ENCODE measurements at places on chromosomes 1 and 21. TPM values are rescaled to one million over a fixed set of nuclear protein-coding genes. Genes with fewer than 3 reads are reported as not detected.

- no peak for DNase-seq
Measured at GRCh38 chr21:37793660-37794059, 122.6 kb downstream of the KCNJ6 start.

- DNase-seq: peak; percentile 39
Measured at GRCh38 chr1:216119600-216119999, 303.6 kb downstream of the USH2A start.

DNA sequence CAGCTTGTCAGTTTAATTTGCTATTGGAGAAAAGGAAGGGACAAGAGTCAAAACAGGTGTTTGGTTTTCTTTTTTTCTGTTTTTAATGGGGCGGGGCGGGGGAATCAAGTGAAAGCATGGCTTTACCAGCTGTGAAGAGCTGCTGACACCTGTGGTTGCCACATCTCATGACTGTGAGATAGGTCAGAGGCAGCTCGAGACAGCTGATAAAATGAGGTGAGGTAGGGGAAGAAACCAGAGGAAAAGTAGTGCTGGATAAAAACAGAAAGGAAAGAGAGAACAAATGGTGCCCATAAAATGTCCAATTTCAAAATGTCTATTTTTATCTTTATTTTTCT, 272.3 kb downstream of the NEGR1 start:
- no peak for DNase-seq

GRCh38 chr1:191240925-191241324, 763.3 kb upstream of the BRINP3 start:
- no peak for DNase-seq

- no peak for DNase-seq
Measured at GRCh38 chr1:185934476-185935189, 200.4 kb downstream of the HMCN1 start.

DNA sequence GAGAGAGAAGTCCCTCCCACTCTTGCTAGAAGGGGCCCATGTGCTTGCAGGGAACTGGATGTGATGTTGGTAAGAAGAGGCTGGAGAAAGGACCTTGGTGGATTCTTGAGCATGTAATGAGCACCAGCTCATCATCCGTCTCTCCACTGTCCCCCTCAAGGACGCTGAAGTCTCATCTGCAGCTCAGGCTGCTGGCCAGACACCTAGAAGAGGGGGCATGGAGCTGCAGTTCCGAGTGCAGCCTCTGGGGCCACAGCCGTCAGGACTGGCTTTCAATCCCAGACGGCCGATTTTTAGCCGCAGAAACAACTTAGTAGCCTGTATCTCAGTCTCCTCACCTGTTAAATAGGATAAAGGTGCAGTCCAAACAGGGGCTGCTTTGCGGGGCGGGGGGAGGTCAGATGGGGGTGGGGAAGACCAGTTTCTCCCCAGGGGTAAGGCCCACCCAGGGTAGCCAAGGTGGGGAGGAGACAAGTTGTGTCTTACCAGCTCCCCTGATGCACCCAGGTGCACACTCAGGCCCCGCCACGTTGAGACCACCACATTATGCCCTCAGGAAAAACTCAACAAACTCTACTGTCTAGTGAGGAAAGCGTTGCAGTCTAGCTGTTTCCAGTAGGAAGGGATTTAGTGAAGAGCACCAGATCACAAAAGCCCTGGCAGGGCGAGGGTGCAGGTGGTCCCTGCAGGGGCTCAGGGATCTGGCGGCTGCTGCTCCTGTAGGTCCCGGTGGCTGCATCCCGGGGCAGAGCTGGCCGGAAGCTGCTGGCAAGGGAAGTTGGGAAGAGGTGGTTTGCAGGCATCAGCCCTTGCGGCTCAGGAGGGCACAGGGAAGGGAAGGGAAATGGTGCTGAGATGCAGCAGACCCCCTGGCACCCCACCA, 29.5 kb downstream of the LDLRAP1 start:
- peak; percentile 66 for DNase-seq

DNA sequence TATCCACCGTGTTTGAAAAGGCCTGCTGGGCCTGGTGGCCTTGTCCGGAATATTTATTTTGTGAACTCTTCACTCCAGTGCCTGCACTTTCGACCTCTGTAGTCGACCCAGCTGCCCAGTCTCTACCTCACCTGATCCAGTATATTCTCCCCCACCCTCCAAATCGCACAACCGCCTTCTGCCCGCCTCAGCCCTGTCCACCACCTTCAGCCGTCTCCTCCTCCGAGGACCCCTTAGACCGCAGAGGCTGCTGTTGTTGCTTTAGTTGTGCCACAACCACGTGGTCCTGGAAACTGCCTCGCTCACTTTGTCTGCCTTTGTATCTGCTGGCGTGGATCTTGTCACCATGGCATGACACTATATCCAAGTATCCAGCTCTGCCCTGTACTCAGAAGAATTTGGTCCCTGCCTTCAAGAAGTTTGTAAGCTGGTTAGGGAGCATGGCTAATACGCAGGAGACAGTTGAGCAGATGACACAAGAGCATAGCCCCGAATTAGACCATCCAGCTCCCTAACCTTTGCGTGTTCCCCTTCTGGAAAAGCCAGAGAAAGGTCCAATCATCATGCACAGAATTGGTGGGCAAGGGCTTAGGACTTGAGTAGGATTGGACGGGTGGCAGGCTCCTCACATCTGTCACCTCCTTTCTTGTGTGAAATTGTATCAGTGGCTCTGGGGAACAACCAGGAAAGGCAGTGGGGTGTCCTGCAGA, 1.5 kb downstream of the PHGDH start:
- DNase-seq: no peak

DNA sequence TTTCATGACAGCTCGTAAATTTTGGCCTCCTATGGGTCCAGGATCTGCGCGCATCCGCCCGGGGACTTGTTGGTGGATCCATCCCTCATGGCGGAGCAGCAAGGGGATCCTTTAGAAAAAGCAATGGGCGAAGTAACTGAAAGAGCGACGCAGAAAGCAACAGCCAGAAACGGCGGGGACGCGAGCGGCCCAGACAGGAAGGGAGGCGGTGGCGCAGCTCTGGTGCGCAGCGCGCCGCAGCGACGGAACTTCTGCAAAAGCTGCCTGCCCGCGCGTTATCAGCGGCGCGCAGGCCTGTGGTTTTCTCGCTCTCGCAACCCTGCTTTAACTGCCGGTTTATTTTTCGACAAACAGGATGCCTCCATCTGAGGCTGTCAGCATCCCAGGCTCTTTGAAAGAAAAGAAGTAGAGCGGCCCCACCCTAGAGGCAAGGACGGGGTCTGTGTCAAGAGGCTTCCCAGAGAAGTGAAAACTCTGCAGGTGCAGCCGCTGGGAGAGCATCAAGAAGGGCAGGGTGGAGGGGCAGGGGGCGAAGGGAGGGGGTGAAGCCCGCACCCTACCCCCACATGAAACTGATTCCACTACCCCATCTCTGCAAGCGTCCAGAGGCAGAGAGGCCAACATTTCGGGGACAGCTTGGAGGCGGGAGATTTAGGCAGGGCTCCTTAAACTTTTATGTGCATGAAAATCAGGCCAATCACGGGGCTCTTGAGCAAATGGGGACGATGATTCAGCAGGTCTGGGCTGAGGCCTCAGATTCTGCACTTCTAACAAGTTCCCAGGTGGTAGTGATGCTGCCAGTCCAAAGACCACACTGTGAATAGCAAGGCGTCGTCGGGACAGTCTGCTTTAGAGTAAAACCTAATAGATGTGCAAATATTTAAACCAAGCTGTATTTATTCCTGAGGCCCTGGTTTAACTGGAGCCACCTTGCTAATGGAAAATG, 22.2 kb downstream of the RUNX1 start:
- DNase-seq: peak; percentile 9

DNA sequence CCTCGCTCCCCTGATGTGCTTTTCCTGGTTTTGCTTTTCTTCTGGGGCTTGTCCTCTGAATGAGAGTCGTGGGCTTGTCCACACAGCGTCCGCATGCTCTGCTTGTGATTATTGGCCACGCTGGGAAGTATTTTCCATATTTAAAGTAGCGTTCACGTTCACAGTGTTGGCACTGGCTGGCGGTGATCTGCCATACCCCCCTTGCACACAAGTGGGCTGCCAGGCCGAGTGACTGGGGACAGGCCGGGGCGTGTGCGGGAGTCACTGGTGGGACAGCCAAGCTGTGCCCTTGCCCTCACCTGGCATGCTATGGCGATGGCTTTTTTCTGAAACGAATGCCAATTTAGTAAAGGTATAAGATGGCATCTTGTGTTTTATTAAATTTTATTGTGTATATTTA, 32.8 kb downstream of the SLC37A1 start:
- no peak for DNase-seq

GRCh38 chr1:66253330-66253921, 280.5 kb upstream of the SGIP1 start:
- peak; percentile 47 for DNase-seq

GRCh38 chr1:3320246-3321152, 134.0 kb upstream of the ARHGEF16 start:
- peak; percentile 73 for DNase-seq

- DNase-seq: no peak
Measured at GRCh38 chr1:25569597-25570396, 26.4 kb downstream of the LDLRAP1 start.

The RRAGC gene
- 4.3 TPM for total RNA-seq

The RPTN gene
- not detected for total RNA-seq

The NHLH1 gene
- total RNA-seq: not detected

The OR14K1 gene
- not detected for total RNA-seq

The RFX5 gene
- total RNA-seq: 54.9 TPM

The NHLH2 gene
- total RNA-seq: not detected

The TDRD10 gene
- not detected for total RNA-seq

The PRAMEF11 gene
- not detected for total RNA-seq

The MFSD2A gene
- 13.7 TPM for total RNA-seq

The DNASE2B gene
- not detected for total RNA-seq

The NR1I3 gene
- not detected for total RNA-seq
